ENCODE measurements at places on chromosomes 11 and 22.

DNA sequence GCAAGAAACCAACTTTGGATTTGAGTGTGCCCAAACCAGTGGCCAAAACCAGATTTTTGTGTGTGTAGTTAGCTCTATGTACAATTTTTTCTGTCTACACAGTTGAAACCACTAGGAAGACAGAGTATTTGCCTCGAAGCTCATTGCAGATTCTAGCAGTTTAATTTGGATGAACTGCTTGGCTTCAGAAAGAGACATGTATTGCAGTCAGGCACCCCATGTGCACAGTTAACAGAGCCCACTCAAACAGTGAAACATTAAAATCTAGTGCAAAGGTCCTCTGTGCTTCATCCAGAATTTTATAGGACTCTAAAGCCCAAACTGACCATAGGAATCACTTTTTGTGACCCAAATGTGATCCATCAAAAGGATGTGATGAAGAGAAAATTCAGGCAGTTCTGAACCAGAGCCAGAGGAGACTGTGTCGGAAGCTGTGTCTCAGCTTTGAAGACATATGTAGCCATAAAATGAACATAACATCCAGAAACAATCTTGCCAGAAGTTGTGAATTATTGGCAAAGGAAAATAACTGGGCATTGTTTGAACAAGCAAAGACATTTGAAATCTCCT, 82.7 kb downstream of the PANX1 start:
- DNase-seq: no peak

DNA sequence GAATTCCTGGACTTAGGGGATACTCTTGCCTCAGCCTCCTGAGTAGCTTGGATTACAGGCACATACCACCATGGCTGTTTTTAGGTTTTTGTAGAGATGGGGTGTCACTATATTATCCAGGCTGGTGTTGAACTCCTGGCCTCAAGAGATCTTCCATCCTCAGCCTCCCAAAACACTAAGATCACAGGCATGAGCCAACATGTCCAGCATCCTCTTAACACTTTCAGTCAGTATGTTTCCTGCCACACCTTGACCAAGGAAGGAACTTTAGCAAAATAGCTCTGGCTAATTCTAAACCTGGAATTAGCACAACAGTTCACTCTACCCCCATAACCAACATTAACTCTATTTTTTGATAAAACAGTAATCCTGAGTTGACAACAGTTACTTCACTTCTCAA, 27.2 kb upstream of the DNAJB7 start:
- DNase-seq: no peak

GRCh38 chr11:111541254-111542061, 938 bp downstream of the LAYN start:
- no peak for DNase-seq

DNA sequence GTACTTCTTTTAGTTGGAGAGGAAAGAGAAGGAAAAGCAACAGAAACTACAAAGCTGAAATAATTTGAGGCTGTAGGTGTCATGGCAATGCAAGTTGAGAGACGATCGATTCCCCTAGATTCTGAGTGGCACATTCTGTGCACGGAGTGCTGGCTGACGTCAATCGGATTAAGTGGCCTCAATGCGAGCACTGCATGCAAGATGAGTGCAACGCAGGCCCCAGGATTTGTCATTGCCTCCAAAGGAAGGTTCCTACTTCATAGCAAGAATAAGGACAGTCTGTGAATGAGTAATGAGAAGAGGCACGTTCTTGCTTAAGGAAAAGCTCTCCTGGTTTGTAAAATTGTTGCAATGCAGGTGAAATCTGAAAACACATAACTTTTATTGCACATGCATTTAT, 892.4 kb downstream of the KCNA4 start:
- DNase-seq: no peak

DNA sequence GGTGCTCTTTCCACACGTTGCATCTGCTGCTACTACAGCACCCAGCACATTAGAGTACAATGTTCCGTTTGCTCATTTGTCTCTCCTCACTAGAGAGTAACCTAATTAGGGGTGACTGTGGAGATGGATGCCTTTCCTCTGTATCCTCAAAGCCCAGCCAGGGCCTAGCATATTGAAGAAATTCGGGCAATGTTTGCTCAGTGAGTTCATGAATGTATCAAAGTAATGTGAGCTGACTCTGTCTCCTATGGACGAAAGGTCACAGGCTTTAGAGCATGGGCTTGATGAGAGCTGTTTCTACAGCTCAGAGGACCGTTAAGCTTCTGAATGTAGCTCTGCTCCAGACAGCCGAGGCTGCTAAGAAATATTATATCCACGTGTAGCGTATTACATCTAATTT, 67.5 kb downstream of the C11orf58 start:
- DNase-seq: no peak

- no peak for DNase-seq
Observed at GRCh38 chr22:22855617-22856308, 31.9 kb upstream of the IGLL5 start.

DNA sequence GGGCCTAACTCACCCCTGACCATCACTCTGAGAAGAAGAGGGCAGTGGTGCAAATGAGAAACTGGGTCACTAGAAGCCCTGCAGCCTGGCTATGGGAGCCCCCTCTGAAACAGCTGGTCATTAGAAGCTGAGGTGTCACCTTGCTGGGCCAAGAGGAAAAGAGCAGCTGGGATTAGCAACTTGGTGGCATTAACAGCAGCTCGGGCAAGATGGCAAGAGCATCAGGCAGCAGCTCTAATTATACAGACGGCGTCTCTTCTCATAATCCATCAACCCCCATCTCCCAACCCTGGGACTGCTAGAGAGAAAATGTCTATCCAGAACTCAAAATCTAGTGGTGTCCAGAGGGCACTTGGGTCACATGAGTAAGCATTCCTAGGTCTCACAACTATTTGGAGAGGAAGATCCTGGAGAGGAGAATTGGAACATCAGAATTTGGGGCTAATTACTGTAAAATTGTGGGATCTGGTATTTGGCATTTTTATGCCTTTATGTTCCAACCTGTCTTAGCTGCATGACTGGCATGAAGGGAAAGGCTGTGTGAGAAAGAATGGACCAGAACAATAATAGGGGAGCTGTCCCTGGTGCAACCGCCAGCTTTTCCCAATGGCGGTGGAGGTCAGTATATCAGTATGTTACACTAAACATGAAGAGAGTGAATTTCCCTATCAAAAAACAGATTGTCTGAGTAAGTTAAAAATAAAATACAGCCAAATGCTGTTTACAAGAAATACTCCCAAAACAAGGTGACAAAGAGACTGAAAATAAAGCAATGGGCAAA, 7.6 kb upstream of the LMO1 start:
- DNase-seq: no peak

- DNase-seq: no peak
Observed at GRCh38 chr22:48947636-48948035, 880.0 kb downstream of the BRD1 start.

- DNase-seq: no peak
Observed at GRCh38 chr11:77449784-77450183, 24.1 kb downstream of the PAK1 start.

- no peak for DNase-seq
Observed at GRCh38 chr11:128905345-128906184, 14.4 kb downstream of the KCNJ5 start.

DNA sequence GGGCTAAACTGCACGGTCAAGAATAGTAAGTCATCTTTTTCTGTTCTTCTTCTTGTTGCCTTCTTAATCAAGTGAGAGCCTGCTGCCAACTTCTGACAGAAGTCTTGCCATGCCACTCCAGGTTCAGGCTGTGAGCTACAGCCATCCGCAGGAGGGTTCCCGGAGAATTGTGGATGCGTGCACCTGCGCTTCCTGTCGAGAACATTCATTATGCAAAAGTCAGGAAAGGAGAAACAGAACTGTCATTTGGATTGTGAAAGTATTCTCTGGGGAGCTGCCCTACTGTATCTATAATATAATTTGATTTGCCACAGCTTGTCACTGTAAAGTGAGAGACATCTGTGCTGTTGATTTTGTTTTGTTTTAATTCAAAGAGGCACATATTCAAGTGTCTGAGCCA, 12.3 kb downstream of the IL17RA start:
- DNase-seq: no peak

DNA sequence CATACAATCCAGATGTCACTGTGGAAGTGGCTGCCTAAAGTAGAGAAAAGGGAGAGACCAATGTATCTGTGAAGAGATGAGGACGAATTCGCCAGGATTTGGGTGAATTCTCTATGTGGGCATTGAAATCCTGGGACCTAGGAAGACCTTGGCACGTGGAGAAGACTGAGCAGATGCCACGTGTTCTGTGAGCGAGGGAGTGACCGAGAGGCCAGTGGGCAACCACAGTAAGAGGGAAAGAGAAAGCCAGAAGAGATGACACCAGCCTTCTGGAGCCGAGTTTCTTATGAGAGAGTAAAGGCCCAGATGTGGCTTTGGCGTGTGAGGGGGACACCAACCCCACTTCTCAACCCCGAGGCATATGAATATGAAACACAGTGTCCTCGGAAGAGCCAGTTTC, 228.1 kb downstream of the BUD13 start:
- DNase-seq: no peak

DNA sequence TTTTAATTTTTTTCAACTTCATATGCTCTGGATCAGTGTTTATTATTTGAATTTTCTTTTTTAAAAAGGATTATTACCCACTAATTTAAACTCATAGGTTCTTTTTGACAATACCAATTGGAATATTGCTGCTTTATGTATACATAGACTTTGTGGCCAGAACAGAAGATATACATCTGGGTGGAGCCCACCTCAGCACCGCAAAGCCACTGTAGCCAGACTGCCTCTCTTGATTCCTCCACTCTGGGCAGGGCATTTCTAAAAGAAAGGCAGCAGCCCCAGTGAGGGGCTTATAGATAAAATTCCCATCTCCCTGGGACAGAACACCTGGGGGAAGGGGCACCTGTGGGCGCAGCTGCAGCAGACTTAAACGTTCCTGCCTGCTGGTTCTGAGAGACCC, 10.6 kb upstream of the C11orf58 start:
- no peak for DNase-seq

DNA sequence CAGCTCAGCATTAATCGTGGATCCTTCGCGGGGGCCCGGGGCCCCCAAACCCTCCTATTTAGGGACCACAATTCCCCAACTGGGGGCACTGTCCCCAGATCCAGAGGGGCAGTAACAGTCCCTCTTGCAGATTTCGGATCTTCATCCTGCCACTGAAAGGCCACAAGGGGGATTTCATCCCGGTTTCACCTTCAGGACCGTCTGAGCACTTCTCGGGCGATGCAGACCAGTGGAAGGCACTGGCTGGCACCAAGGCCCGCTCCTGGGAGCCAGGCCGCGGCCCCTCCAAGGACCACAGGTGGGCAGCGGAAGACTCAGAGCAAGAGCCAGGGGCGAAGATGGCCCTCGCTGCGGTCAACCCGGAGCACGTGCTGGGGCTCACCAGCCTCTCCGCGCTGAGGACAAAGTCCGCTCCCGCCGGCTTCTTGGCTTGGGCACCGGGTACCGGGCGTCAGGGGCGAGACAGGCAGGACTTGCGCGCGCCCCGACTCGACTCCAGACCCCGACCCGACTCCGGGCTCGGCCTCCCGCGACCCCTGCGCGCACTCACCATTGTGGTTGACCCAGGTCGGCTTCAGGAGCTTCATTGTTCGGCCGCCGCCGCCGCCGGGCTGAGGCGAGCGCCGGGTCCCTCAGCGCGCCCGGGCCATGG, 517 bp downstream of the HIRA start:
- no peak for DNase-seq

GRCh38 chr11:106156290-106156937, 79.0 kb downstream of the AASDHPPT start:
- no peak for DNase-seq

- DNase-seq: no peak
Observed at GRCh38 chr22:48320048-48320682, 1507.5 kb downstream of the BRD1 start.

DNA sequence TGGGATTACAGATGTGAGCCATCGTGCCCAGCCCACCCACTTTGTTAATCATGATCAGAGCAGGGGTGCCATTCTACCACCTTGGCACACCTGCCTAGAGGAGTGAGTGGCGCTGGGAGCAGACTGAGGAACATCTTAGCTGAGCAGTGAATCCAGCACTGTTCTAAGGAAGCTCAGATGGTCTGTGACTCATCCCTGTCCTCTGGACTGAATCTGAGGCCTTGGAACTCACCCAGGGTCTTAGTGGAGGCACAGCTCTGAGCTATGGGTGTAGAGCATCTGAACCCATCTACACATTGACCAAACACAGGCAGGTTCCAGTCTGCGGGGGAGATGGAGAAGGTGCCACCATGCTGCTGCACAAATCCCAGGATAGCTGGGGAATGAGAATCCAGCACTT, 14.9 kb downstream of the PGAP2 start:
- DNase-seq: no peak

DNA sequence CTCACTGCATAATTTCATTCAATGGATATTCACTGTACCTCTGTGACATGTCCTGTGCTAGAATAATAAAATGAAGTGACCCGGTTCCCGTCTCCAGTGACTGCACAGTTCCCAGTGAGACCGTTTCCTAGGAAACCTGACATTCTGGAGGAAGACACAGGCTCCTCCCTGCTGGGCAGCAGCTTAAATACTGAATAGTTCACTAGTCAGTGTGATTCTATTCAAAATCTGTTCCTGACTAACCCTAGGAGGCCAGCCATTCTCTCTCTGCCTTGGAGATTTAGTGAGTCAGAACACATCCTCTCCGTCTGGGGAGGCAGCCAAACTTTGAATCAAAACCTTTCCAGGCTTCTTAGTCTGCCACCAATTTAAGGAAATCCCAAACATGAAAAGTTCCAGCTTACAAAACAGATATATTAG, 11.3 kb downstream of the TRIM66 start:
- no peak for DNase-seq

GRCh38 chr11:28584992-28585391, 476.8 kb downstream of the METTL15 start:
- no peak for DNase-seq

DNA sequence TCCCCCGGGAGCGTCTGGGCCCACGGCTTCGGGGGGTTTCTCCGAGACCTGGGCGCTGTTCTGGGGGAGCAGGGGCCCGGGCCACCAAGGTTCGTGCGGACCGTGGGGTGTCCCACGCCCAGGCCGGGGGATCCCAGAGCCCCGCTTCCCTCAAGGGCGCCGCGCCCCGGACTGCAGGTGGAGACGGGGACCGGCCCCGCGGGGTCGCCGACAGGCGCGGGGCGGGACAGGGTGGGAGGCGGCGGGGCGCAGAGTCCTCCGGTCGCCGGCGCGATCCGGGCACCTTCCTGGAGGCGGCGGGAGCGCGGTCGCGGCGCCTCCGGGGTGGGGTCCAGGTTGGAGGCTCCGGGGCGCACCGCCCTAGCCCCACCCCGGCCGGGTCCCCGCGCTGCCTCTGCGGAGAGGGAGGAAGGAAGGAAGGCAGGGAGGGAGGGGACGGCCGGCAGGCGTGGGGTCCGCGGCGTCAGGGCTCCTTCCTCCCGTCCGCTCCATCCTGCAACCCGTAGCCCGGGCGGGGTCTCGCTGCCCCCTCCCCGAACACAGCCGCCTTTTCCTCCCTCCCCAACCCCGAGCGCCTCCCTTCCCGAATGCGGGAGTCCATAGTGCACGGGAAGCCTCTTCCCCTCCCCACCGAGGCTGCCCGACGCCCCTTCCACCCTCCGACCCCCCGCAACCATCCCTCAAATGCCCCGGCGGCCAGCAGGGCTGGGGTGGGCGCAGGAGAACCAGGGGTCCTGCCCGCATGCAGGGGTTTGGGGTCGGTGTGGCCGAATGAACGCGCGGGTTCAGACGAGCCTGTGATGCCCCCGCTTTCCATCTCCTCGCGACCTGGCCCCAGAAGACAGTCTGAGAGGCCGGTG, 4.3 kb upstream of the ZBED4 start:
- no peak for DNase-seq

Measured in activated CD8-positive, alpha-beta memory T cell treated with anti-CD3 and anti-CD28 coated beads for 4 hours (primary cell).